ENCODE measurements at places on chromosomes 3 and 15.

- DNase-seq, result no peak
These were observed 119.5 kb downstream of the LRRN1 start for GRCh38 chr3:3918763-3919162.

GRCh38 chr3:186966406-186966805, 36.1 kb downstream of the ST6GAL1 start:
- DNase-seq, result no peak

DNA sequence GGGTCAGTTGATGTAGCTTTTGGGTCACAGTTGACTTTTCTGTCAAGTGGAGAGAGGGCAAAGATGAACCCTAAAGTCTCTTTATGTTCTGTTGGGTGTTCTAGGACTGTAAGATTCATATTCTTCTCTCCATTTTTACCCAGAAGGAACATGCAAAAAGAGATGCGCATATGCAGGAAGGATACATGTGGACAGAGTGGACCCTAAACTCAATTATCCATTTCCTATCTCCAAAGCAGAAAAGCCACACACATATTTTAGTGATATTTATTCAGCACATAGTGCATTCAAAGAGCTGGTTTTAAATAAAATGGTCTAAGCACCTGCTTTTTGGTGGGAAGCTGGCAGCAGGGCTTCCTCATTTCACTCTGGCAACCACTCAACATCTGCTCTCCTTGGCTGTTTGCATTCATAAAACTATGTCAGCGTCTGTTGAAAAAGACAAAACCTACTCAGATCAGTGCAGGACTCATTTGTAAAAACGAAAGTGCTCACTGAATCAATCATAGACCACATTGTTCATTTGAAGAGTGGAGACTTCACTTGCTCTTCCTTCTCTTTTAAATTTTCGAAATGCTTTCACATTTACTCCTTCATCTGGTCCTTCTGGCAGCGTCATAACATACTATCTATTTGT, 96.6 kb downstream of the SEMA6D start:
- no peak for DNase-seq

DNA sequence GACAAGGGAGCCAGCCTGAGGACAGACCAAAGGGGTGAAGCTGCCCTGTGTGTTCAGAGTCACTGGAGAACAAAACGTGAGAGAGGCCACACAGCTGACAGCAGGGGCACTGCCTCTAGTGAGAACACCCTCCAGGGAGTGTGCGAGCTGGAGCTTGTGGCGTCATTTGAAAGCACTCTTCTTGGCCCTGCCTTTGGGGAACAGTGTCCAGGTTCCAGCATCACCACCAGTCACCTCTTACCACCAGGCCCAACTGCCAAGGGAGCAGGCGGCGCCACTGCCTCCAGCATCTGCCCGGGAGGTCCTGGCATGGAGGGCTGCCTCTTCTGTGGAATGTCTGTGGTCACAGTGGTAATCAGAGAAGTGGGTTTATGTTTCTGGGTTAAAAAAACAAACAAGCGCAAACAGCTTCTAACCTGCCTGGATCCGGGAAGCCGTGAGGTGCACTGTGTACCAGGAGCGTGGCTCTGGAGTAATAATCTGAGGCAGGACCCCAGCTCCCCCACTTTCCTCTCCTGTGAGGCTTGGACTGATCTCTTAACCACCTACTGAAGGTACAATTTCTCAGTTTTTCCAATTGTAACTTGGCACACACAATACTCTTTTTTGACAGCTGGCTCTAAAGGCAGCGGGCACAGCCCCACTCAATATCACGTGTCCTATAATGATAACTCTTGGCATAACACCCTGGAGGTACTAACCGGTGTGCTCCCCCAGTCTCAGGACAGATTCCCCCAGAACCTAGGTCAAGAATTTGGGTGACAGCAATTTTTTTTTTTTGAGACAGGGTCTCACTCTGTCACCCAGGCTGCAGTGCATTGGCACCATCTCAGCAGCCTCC, 32.2 kb upstream of the CDCP1 start:
- peak; percentile 33 for DNase-seq

DNA sequence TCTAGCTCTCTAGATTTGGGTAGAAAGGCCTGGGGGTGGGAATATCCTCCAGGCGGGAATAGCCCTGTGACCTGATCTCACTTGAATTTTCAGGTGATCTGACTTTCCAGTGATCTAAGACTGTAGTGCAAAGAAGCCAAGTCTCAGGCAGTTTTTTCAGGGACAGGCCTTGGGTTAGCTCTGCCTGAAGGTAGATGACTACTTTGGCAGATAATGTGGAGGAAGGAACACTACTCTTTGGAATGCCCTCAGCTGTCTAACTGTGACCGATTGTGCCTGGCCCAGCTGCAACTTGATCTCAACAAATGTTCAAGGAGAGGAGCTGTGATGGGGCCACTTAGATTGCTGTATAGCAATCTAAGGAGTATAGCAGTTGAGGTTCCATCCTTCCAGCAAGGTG, 193.7 kb downstream of the TCF12 start:
- DNase-seq, result no peak

- DNase-seq, result peak; percentile 72
These were observed 68.0 kb downstream of the C3orf70 start for GRCh38 chr3:185084901-185085300.

DNA sequence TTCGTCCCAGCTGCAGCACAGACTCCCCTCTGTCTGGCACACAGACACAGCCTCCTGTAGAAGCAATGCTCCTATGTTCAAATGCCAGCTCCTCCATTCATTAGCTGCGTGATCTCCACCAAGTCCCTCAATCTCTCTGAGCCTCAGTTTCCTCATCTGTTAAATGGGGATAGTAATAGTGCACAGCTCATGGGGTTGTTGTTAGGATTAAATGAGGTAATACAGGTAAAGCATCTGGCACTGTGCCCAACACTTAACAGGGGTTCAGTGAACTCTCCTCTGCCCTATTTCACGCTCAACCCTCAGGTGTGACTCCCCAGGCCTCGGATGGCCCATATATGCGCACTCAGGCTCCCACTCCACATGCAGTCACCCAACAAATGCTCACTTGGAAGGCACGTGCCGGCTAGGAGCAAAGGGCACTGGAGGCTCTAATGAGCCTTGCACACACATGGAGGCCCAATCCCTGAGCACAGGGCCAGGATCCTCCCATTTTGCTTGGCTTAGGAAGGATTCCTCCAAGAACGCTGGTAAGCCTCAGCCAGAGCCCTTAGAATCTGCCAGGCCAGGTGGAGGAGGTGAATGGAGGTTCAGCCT, 176.0 kb upstream of the LINGO1 start:
- no peak for DNase-seq

- DNase-seq, result peak; percentile 41
These were observed 180.1 kb upstream of the PRICKLE2 start for GRCh38 chr3:64405211-64405835.

DNA sequence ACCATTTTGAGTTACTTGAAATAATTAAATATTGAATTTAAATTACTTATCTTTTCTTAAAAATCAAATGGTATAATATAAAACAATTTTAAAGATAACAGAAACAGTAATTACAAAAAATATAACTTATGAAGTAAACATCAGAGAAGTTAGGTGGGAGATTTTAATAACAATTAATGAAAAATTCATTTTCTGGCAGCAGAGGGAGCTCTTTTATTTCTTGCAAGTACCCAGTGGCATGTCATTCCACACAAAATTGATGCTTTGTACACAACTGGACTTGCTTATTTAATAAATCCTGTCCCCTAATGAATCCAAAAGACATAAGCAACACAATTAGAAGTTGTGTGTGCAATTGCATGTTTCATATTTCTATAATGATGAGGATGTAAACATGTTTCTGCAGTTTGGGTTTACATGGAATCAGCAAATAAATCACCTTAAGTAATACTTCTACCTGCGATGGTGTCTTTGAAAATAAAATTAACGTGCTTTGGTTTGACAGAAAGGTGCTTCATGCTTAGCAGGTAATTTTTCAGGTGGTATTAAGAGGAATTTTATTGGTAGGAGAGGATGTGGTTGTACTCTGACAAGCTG, 861.3 kb downstream of the ZPLD1 start:
- DNase-seq, result peak; percentile 15

DNA sequence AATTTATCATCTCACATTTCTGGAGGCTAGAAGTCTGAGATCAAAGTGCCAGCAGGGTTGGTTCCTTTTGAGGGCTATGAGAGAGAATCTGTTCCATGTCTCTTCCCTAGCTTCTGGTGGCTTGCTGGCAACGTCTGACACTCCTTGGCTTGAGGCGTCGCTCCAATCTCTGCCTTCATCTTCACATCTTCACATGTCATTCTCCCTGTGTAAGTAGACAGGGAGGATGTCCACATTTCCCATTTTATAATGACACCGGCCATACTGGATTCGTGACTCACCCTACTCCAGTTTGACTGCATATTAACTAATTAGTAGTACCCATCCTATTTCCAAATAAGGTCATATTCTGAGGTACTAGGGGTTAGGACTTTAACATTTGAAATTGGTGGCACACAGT, 17.5 kb upstream of the ARHGAP31 start:
- DNase-seq, result no peak

GRCh38 chr3:4011166-4011565, 211.9 kb downstream of the LRRN1 start:
- no peak for DNase-seq

DNA sequence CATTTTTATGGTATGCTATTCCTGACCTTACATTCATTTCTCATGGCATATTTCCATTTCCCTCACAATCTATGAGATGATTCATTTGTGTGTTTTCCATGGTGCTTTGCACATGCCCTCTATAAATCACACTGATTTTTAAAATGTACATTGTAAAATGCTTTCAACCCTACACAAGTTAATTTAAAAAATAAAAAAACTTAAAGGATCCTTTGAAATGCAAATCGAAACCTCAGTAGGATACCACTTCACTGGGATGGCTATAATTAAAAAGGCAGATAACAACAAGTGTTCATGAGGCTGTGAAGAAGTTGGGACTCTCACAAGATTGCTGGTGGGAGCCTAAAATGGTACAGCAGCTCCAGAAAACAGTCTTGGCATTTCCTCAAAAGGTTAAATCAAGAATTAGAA, 83.5 kb downstream of the FMN1 start:
- no peak for DNase-seq

DNA sequence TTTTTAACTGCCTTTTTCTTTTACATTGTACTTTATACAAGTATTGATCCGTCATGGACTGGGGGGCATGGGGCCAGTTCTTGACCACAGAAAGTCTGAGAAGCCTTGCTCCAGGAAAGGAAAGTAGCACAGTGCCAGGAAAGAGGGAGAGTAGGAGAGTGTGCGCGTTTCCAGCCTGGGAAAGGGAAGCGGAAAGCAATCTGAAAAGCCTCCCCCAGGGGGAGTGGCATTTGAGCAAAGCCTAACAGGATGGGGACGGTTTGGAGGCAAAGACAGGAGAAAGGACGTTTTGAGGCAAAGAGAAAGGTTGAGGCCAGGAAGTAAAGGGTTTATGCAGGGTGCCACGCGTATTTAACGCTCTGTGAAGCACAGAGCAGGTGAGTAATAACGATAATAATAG, 116.9 kb downstream of the RORA start:
- no peak for DNase-seq

- peak; percentile 34 for DNase-seq
These were observed 1.3 kb downstream of the ZNF710 start for GRCh38 chr15:90002428-90002844.

DNA sequence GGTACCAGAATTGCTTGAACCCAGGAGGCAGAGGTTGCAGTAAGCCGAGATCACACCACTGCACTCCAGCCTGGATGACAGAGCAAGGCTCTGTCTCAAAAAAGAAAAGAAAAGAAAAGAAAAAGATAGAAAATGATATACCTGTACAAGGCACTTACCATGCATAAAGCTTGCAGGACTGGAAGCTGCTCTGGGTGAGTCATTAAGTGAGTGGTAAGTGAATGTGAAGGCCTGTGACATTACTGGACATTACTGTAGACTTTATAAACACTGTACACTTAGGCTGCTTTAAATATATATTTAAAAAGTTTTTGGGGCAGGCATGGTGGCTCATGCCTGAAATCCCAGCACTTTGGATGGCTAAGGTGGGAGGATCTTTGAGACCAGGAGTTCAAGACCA, 99.2 kb downstream of the SLMAP start:
- peak; percentile 16 for DNase-seq

DNA sequence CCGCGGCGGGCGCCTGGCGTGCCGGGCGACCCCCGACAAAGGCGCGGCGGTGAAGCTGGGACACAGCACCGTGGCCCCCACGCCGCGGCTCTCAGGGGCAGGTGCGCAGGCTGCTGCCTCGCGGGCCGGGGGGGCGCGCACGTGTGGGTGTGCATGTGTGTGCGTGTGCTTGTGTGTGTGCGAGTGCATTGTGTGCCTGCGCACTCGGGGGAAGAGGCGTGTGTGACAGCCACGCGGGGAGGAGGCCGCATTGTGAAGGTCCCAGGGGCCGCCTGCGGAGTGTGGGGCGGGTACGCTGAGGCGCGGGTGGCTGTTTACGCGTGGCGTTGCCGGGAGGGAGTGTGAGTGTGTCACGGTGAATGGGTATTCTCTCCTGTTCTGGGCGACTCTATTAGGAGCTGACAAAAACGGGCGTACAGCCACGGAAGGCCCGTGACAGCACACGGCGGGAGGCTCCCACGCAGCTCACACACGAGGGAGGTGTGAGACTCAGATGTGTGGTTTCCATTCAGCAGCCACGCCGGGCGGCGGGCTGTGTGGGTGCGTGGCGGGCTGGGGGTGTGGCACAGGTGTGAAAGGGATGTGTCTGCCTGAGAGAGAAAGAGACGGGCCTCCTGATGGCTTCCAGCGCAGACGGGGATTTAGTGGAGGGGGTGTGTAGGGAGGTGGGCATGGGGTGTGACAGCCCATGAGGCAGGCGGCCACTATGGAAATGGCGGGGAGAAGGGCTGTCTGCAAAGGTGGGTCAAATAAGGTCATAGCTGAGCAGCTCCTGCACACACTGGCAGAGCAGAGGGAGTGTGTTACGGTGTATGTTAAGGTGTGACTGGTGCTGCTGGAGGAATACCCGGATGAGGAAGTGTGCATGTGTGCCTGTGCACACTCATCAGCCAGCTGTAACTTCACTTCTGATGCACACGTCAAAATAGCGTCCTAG, 750 bp downstream of the PODXL2 start:
- DNase-seq, result no peak

DNA sequence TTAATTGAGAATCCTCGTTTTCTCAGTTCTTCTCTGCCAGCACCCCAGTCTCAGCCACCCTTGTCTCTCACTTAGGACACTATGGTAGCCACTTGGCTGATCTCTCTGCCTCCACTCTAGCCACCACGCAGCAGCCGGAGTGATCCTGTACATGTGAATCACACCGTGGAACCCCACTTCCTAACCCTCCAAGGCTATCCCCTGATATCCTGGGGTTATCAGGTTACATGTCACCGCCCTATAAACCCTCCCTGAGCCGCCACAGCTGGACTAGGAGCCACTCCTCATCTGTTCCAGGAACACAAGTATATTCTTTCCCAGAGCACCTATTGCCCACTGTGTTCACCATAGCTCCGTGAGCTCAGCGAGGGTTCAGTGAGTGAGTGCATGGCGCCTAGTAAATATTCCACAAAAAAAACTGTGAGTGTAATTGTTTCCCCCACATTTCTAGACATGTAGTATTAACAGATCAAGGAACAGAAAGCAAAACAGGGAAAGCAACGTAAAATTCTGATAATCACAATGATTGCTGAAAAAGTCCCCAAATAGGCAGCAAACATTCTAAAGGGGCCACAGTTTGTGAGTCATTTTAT, 661 bp upstream of the PARP14 start:
- peak; percentile 9 for DNase-seq
